ENCODE measurements at places on chromosomes 5 and 9. TPM values are rescaled to one million over a fixed set of nuclear protein-coding genes. Genes with fewer than 3 reads are reported as not detected.
A peak's percentile ranks its signal among the peaks of the same experiment; 100 is the strongest.

The NOP16 gene
- total RNA-seq, result 67.1 TPM

DNA sequence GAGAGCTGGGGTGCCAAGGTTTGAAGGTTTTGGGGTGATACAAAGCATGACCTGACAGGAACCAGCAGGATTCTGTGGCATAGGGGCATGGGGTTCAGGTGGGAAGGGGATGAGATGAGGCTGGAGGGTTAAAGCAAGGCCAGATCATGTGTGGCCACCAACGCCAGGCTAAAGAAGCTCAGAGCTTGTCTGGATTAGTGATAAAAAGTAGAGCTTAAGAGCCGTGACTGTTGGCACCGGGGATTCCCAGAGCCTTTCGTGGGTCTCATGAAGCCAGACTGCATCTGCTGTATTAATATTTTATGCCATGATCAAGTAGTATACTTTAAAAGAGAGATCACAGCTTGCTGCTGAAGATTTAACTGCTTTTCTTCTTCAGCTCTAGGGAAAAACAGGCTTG lies 8.5 kb upstream of the GSN start:
- no peak for DNase-seq

DNA sequence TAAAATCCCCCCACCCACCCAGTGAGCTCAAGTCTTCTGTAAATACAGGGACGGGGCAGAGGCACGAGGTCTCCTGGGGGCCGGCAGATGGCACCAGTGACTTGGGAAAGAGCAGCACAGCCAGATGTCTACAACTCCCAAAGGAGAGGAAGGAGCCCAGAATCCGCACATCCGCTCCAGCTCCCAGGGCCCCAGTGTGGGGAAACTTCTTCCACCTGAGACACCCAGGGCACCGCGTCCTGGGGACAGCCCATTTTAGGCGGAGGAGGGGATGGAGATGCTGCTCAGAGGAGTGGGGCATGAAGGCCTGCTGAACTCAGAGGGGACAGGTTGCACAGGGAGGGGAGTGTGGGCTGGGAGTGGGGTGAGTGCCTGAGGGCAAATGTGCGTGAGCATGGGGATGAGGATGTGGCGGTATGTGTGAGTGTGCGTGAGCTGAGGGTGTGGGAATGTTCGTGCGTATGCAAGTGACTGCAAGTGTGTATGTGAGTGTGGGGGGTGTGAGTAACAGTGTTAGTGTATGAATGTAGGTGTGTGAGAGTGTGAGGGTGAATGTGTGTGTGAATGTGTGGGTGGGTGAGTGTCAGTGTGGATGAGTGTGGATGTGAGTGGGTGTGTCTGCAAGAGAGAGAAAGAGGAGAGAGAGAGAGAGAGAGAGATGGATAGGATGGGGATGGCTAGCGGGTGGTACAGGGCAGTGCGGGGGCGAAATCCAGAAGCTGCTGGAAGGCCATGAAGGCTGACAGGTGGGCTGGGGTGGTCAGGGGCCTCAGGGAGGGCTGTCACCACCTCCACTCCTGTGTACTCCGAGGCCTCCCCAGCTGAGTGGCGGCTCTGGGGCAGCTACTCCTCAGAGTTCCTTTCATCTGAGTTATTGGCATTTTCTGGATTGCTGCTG lies 63.5 kb downstream of the DUSP1 start:
- DNase-seq, result no peak

The FGF10 gene
- total RNA-seq, result not detected

The KIF4B gene
- 0.12 TPM for total RNA-seq

The C9orf50 gene
- total RNA-seq, result not detected

- no peak for DNase-seq
Measured at GRCh38 chr5:3353561-3353960, 242.1 kb upstream of the IRX1 start.

The PCDHA8 gene
- total RNA-seq, result not detected

DNA sequence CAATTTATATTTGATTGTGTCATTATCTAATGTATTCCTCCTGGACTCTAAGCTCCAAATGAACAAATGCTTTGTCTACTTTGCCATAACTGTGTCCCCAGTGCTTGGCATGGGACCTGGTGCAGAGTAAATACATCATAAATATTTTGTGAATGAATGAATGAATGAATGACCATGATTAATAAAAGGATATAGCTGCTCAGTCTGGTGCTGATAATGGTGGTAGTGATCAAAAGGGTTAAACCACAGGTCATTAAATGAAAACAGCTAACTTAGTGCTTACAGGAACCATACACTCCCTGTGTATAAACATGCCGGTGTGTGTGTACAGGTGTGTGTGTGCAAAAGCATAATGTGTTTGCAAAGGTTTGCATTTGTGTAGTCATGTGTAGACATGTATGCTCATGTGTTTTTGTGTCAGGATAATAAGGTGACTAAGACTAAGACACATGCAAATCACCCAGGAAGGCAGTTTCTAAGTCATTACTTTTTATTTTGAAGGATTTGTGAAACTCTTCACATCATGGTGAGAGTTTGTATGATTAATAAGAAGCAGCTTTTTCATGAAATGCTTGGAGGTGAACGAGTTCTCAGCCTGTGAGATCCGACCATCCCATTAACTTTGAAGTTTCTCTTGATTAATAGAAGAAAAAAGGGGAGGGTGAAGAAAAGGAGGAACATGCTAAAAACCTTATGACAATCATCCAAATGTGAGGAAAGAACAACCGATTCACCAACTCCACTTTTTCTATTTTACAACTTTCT lies 24.6 kb downstream of the SPARC start:
- DNase-seq, result no peak

The FKTN gene
- total RNA-seq, result 17.3 TPM

GRCh38 chr5:53678981-53679660 lies 118.7 kb downstream of the NDUFS4 start:
- no peak for DNase-seq

GRCh38 chr9:86790805-86791204 lies 156.5 kb downstream of the GAS1 start:
- DNase-seq, result no peak

The IL33 gene
- total RNA-seq, result not detected

The CARTPT gene
- total RNA-seq, result not detected

- DNase-seq, result no peak
Measured at GRCh38 chr5:77563475-77563874, 71.4 kb upstream of the WDR41 start.

DNA sequence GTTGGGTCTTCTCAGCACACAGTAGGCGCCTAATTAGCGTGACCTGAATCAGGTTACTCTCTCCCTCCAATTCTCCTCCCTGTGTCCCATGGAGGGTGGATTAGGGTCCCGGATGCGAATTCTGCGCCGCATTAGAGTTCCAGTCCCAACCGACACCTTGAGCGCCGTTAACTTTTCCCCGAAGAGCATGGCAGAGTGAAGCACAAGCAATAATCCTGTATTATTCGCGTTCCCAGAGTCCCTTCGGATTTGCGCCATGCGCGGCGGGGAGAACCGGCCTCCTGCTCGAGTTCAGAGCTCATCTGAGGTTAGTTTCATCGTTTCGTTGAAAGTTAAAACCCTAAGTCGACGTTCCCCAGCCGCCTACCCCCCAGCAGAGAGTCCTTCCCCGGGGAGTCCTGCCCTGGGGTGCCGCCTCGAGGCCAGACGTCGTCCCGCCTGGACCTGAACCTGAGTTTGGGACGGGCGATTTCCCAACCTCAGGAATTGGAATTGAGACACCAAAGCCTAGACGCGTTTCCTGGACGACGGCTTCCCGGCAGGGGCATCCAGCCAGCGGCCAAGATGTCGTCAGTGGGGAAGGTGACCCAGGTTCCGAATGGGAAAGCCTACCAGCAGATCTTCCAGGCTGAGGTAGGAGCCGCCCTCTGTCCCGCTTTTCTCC lies at the start of gene CCDC180:
Gene CCDC180 (plus strand): TSS at position 160 of the 664 bp plus-strand sequence. CDS start 405 bp downstream, at position 565.
- DNase-seq, result no peak

The ISOC1 gene
- total RNA-seq, result 42.9 TPM

- DNase-seq, result no peak
Measured at GRCh38 chr5:116097301-116097700, 12.5 kb downstream of the COMMD10 start.

- peak; percentile 28 for DNase-seq
Measured at GRCh38 chr5:157046041-157046440, 12.9 kb downstream of the HAVCR1 start.

DNA sequence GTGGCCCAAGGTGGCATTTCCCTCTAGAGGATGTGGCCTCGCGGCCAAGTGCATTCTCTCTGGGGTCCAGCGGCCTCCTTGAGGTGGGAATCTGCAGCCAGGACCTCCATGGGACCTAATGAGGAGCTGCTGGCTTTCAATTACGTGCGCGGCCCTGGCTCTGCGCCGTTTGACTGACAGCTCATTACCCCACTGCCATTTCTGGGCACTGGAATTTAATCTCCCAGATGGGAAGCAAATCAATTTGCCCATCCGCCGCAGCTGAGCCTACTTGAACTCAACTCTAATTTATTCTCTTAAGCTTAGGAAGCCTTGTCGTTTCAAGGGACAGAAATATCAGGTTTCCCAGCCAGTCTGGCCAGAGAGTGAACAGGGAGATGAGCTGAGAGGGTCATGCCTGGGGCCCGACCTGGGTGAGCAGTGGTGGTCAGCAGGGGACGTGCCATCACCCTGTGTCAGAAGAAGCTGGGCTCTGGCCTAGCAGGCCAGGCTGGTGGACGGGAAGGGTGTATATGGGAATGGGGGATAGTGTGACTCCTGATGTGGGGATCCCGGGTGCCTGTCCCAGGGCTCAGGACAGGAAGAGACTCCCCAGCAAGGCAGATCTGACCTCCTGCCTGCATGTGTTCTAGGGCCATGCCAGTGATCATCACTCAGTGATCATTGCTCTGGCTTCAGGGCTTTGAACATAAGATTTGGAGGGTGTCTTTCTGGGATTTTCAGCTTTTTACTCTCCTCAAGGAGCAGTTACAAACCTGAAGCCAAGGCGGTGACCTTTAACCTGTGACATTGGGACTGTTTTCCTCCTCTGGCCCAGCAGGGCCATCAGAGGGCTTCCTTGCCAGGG lies 69.7 kb downstream of the MACROH2A1 start:
- no peak for DNase-seq

The FRRS1L gene
- total RNA-seq, result not detected

- DNase-seq, result no peak
Measured at GRCh38 chr5:157322581-157322980, 56.7 kb downstream of the CYFIP2 start.

All from HCT116 (cell line).